Foreskin melanocyte (primary cell): ENCODE measurements at places on chromosomes 16 and 17.

- no peak for DNase-seq
These were observed at the start of gene NPTX1 for GRCh38 chr17:80475910-80476876. TSS of gene NPTX1 (minus strand) at chr17:80476607. CDS start at chr17:80476446, 161 bp downstream.

- DNase-seq = no peak
These were observed 62.2 kb downstream of the SRCIN1 start for GRCh38 chr17:38543403-38544174.

DNA sequence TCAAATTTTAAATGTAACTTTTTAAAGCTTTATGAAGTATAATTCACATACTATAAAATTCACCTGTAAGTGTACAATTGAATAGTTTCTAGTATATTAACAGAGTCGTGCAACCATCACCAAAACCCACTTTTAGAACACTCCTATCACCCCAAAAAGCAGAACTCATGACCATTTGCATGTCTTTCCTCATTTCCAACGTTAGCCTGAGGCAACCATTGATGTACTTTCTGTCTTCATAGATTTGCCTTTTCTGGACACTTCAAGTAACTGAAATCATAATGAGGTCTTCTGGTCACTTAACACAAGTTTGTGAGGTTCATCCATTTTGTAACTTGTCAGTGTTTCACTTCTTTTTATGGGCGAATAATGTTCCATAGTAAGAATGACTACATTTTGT is 33.2 kb downstream of the METTL16 start:
- DNase-seq = no peak

GRCh38 chr16:582614-583331 is 7.1 kb upstream of the RAB40C start:
- DNase-seq = no peak

DNA sequence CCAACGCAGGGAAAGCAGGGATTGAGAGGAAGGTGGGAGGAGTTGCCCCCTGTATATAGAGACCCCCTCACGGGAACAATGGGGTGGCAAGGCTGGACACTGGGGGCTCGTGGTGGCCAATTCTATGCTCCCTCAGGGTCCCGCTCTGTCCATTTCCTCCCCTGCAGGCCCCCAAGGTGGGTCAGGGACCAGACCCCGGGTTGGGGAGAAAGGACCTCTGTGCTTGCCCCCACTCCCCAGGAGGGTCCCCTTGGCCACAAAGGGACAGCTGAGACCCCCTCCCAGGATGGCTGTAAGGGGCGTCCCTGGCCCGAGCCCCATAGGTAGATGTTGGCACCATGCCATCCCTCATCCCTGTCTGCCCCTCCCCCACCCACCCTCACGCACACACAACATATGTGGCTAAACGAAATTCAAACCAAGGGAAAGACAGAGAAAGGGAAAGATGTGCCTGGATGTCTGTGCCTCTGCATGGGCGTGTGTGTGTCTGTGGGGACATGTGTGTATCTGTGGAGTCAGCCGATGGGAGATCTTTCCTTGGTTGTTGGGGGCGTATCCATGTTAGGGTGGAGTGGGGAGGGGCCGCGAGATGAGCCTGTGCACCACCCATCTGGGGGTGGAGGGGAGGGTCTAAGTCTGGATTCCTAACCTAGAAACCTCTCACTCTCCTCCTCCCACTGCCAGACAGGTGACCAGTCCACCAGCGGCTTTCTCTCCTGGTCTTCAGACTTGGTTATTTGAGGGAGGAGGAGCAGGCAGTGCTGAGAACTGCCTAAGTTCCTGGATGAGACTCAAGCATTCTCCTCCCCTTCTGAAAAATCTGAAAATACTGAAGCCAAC is 642 bp upstream of the NEUROD2 start:
- no peak for DNase-seq

DNA sequence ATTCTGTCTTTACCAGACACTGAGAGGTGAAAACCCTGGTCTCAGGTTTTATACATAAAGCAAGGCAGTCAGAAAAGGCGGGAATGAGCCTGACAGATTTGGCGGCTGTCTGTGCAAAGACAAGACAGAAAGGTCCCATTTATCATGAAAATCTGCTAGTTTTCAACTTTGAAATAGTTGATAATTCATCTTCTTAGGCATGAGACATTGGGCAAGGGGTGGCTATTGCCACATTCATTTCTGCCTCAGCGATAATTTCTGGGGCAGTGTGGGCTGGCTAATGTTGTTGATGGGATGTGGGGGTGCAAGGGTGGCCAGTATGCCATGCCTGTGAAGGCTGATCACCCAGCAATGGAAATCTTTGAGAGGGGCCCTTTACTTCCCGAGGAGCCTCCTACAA is 173.8 kb upstream of the RPH3AL start:
- DNase-seq = no peak

GRCh38 chr16:46828292-46828691 is 2.7 kb downstream of the C16orf87 start:
- DNase-seq = no peak

DNA sequence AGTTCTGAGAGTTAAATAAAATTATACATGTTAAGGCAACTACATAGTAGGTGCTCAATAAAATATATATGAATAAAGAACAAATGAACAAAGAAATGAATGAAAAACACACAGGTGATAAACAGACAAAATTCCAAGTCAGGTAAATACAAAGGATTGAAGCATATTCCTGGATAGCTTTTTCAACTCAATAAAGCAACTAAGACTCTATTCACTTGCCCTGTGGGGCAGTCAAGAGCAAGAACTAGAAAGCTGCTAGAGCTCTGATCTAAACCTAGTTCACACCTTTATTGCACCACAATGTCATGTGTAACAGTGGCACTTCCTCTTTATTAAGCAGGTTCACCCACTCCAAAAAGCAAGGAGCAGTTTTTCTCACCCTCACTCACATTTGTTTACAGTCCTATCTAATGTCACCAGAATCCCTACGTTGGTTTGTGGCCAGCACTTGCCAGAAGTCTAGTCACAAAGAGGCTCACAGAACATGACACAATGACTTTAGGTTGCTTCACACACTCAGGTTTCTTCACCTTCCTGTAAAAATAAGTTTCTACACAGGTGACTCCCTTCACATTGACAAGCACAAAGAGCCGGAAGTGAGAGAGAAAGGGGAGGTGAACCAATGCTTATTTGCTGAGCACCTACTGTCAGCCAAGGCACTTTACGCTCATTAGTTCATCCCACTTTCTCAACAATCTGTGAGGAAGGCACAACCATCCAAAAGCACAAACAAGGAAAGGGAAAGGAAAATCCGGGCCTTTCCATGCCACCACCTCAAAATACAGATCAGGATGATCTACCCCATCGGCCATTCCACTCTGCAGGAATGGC is 70.8 kb downstream of the XPO6 start:
- DNase-seq = no peak

DNA sequence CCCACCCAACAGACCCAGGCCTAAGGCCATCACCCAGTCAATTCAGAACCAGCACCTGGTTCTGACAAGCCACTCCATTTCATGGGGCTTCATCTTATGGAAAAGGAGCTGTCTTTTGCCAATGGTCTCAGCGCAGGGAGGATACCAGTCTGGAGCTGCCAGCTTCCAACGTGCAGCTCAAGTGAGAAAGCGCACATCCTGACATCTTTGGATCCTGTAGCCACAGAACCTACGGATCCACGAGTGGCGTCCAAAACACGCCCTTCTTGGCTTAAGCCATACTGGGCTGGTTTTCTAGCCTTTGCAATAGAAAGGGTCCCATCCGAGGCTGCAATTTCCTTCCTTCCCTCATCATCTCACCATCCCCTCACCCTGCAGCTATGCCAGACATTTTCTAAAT is 101.8 kb downstream of the GAS7 start:
- no peak for DNase-seq

GRCh38 chr17:57253362-57254065 is 2.8 kb upstream of the MSI2 start:
- no peak for DNase-seq

GRCh38 chr17:17088086-17088485 is 45.8 kb downstream of the MPRIP start:
- no peak for DNase-seq

DNA sequence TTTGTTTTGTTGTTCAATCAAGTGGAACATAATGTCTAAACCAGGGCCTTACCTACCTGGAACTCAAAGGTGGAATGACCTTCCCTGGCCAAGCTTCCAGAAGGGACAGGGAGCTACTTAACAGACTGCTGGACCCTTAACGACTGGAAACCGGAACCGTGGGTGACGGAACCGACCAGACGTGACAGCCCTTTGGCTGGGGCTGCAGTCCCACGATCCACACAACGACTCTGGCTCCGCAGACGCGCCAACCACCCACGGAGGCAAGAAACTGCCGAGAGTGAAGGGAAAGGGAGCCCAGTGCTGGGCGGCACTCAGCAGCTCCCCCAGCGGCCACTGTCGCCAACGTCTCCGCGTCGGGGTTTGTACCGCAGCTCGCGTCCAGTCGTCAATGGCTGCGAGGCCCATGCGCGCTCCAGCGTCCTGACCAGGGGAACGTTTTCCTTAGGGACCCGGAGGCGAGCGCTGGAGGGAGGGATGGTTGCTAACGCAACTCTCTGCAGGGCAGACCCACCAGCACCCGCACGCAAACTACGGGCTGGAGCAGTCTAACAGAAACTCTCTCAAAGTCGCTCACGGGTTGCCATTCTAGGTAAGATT is 5.5 kb upstream of the KIF22 start:
- DNase-seq = peak; percentile 56

DNA sequence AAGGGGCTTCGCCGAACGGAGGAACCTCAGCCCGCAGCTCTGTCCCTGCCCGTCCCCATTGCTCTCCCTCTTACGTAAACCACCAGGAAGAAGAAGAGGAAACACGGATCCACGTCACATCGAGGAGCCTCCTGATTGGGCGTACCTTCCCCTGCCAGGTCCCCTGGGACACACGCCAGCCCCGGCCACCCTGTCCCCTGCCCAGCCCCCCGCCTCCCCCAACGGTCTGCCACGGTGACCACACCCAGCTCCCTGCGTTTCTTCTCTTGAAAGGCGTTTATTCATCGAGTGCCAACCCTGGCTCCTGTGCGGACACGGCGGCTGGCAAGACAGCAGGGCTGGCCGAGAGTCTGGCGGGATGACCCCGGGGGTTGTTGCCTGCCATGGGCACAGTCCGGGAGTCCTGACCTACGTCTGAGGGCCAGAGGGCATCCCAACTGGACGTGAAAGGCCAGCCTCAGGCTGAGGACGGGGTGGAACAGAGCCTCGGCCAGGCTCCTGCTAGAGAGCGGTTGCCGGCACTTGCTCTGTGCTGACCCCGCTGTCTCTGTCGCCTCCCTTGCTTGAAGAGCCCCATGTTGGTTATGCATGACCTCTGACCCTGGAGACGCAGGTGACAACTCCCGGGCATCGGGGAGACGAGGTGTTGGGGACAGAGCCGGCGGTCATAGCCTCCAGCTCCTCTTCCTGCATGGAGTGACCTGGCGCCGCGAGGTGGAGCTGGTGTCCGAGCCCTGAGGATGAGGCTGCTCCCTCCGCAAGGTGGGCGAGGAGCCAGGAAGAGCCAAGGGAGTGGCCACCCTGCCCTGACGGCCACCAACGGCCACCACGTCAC is 40.5 kb upstream of the ACSF3 start:
- DNase-seq = no peak

- DNase-seq = no peak
These were observed 237.7 kb downstream of the IRX3 start for GRCh38 chr16:54048586-54049495.

DNA sequence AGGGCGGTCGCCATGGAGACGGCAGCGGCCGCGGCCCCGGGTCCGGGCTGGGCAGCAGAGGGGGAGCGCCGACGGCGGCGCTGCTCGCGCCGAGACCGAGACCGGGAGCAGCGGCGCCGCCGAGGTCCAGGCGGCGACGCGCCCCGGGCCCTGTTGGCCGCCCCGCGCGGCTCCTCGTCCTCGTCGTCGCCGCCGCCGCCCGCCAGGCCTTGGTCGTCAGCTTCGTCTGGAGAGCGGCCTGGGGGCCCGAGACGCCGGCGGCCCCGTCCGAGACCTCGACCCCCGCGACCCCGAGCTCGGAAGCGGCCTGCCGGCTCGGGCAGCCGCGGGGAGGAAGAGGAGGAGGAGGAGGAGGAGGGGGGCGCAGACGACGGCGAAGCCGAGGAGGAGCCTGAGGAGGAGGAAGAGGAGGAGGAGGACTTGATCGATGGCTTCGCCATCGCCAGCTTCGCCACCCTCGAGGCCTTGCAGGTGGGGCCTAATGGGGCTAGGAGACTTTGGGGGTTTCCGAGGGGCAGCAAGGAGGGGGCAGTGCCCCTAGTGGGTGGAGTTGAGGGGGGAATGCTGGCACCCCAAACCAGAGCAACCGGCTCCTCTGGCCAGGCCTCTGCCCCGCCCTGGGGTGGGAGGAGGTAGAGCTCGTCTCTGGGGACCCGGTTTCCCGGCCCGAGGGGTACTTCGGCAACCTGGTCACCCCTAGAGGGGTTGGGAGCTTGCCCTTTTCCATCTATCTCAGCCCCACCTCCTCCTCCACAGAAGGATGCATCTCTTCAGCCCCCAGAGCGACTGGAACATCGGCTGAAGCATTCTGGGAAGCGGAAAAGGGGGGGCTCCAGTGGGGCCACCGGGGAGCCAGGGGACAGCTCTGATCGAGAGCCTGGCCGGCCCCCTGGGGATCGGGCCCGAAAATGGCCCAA is 1.5 kb downstream of the FBRS start:
- DNase-seq = no peak

DNA sequence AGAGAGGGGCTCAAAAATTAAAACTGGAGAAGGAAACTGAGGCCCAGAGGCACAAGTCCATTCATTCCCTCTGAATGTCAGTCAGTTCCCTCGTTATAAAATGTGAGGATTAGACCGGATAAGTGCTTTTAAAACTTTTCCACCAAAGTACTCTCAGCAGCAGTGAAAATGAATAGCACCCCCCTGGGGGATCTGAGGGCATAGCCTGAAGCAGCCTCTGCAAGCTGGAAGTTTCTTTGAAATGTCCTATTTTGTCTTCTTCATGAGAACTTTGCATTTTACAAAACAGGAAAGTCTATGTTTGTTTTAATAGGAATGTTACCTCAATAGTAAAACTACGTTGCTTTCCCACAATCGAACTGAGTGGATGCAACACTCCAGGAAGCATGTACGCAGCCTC is 273.0 kb downstream of the CEP112 start:
- DNase-seq = no peak

GRCh38 chr16:72299684-72300243 is 127.8 kb upstream of the PMFBP1 start:
- DNase-seq = no peak

DNA sequence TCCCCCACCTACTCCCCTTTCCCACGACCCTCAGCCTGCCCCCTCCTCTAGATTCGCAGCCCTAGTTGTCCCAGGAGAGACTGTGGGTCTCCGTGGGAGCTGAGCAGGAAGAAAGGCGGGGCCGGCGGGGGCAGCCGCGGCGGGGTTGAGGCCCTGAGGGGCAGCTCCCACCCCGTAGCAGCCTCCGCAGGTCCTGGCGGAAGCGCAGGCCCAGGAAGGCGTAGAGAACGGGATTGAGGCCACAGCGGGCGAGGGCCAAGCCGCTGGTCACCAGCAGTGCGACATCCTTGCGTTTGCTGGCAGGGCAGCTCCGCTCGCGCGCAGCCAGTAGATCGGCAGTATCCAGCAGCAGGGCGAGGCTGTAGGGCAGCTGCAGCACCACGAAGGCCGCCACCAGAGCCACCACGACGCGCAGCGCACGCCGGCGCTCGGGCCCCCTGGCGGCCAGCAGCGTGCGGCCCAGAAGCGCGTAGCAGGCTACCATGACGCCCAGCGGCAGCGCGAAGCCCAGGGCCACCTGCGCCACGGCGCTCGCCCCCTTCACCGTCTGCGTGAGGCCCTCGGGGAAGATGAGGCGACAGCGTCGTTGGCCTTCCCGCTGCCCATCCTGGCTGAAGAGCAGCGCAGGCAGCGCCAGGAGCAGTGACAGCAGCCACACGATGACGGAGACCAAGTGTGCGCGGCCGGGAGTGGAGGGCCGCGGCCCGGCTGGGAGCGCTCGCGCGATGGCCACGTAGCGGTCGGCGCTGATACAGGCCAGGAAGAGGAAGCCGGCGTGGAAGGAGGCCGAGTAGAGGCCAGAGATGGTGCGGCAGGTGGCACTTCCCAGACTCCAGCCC is 1.9 kb downstream of the CCR10 start:
- DNase-seq = peak; percentile 70
